Activated T-cell treated with anti-CD3 and anti-CD28 coated beads for 4 hours (primary cell): ENCODE measurements at places on chromosomes 7 and 10.

- no peak for DNase-seq
These were observed 46.2 kb downstream of the MINDY4 start for GRCh38 chr7:30817371-30817767.

DNA sequence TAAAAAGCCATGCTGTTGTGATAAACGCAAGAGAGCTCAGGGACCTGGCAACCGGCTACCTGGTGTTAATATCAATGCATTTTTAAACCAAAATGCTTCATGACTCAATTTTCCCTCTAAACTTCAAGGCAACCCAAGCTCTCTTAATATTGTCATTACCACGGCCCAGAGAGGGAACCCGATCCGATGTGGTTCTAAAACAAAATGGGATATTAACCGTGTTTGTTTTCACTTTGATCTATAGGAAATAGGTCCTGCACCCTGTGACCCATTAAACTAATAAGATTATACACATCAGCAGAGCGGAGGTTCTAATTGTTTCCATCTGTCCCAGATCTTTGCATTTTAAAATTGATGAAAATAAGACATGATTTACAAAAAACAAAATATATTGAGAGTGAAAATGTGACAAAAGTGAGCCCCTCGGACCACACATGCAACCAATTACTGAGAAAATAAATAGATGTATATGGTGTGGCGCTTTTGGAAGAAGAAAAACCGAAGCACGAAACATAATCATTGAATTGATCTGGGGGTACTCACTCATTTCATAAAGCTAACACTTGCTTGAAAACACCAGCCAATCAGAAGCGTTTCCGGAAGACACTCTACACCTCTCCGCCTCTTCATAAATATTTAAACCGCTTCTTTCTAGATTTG lies 290.3 kb upstream of the NFE2L3 start:
- DNase-seq: no peak

DNA sequence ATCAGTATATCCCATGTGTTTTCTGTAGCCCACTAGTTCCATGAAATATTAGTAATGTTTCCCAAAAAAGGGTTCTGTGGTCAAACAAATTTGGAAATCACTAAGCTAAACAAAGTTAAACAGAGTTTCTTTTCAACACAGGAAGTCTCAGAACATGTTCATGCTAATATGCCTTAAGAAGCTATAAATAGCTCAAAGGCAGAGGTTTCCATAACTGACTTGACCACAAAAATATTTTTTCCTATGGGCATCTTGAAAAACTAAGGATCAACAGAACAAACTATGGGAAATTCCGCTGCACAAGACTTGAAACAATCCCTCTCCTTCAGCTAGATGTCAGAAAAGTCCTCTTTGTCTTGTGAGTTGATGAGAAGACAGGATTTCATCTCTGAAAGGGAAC lies 59.7 kb downstream of the SEM1 start:
- DNase-seq: no peak

DNA sequence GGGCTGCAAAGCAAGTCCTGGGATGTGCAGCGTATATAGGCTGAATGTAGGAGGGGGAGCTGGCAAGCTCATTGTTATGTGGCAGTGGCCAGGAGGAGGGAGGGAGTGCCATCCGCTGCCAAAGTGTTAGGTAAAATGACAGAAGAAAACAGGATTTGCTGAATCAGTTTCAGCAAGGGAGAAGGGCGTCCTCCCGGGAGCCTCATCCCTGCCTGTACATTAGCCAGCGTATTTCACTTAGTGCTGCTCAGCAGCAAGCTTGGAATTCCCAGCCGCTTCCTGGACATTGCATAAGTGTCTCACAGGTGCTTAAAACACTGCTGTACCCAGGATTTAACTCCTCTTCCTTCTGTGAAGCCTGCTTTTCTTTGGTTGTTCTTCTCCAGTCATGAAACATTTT lies 2.5 kb downstream of the NIPSNAP2 start:
- DNase-seq: no peak

DNA sequence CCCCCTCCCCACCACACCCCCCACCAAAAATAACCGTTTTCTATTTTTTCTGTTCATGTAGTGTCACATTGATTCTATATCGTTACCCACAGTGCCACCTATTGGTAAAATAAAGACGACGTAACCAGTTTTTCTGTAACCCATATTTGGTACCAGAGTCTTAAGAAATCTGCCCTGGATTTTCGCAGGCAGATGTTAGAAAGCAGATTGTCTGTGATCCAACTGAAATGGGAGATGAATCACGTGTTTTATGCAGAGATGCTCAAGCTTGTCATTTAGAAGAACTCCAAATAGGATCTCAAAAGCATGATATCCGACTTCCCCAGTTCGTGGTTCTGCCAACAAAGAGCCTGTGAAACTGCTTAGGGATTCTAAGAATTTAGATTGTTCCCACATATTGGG lies 261.1 kb upstream of the CSTF2T start:
- no peak for DNase-seq

GRCh38 chr10:71204746-71205145 lies 7.6 kb upstream of the UNC5B start:
- DNase-seq: no peak

GRCh38 chr7:78178319-78178718 lies 379.7 kb downstream of the PHTF2 start:
- no peak for DNase-seq

DNA sequence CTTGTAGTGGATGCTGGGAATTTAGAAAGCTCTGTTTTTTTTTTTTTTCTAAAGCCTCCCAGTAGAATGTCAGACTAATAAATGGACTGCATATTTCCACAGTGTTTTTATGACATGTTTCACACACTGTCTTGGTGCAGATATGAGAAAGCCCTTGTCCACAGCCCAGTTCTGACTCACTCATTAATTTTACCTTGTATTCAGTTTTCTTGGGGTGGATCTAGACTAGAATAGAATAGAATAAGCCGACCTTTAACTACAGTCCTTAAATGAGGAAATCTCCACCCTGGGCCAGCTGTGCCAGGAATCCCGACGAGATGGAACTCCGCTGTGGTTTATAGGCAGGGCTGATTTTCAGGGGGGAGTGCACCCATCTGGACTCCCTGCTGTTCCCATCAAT lies 274.7 kb downstream of the NRG3 start:
- DNase-seq: no peak
